Astrocyte of the spinal cord (primary cell): ENCODE measurements at places on chromosomes 4 and X.

GRCh38 chrX:53288189-53288588 is 6.8 kb upstream of the IQSEC2 start:
- DNase-seq, result peak; percentile 23

DNA sequence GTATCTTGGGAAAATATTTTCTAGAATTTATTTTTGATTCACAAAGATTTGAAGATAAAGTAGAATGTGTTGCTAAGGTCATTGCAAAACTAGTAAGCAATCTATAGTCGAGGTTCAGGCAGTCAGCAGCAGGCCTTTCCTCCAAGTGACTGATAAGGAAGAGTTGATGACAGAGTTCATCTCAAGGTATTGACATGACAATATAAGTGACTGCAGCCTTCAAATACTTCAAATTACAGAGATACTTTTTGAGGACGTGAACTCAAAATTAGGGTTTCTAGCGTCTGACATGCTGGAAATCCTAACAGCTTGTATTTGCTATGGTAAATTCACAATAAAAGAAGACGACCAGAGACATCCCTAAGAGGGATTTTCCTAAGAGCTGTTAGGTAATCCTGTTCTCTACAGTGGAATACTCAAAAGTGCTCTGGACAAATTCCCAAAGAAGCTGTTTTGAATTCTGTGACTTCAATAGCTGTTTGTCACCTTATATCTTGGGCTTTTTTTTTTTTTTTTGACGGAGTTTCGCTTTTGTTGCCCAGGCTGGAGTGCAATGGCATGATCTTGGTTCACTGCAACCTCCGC is 7.4 kb downstream of the ARHGAP10 start:
- no peak for DNase-seq

DNA sequence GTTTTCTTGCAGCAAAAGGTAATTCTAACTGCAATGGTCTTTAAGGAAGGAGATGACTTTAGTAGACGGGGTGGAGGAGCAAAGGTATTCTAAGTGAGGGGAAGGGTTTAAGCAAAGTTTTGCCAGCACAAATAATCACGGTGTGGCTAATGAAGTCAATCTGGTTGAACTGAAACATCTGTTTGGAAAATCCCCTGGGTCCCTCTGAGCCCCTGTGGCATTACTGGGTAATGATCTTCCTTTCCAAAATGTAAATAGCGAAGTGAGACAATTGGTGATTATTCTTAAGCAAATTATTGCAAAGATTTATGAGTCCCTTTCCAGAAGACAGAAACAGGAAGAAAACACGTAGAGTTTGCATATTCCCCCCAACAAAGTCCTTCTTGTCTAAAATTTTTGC is 47.2 kb downstream of the FGFBP1 start:
- DNase-seq, result no peak

DNA sequence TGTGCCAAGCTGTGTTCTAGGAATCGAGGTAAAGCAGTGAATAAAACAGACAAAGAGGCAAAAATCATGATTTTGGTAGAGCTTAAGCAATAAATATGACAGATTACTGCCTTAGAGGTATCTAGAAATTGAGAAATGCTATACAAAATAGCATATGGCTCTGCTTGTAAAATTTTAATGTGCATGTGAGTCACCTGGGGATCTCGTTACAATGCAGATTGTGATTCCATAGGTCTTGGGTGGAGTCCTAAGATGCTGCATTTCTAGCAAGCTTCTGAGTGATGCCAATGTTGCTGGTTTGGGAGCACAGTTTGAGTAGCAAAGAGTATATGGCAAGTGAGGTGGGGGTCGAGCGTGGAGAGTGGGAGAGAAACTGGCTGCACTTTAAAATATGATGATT is 697.3 kb upstream of the MAGEB2 start:
- no peak for DNase-seq

DNA sequence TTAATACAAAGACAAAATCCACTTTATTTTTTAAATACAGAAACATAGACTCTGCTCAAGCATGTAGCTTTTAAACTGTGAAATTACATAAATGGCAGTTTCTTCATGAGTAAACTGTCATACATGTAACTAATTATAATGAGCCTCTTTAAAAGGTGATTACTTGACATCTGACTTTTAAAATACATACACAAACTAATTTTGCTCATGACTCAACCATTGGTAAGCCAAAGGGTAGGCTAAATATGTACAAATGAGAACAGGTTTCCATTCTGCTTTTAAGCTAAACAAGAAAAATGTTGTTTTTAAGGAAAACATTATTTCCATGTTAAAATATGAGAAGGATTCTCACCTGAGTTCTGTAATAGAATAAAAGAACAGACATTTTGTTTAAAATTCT is 27.9 kb downstream of the CAMK2D start:
- no peak for DNase-seq

DNA sequence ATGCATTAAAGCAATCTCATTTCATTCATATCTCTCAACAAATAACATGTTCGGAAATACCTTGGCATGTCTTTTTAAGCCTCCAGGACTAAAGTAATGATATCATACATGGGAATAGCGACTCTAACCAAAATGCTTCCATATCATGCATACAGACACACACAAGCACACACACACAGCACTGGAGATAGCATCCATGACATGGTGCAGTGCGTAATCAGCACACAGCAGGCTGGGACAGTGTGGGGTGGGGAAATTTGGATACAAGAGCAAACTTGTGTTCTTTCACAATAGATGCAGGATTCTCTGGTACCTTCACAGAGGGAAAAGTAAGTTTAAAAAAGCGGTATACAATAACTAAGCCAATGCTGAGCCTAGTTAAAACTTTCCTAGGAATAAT is 132.3 kb upstream of the HPGD start:
- no peak for DNase-seq

- DNase-seq, result no peak
These were observed 98.9 kb downstream of the GPR82 start for GRCh38 chrX:41822892-41823291.

- DNase-seq, result no peak
These were observed 249.8 kb upstream of the AADAT start for GRCh38 chr4:170339522-170339921.

DNA sequence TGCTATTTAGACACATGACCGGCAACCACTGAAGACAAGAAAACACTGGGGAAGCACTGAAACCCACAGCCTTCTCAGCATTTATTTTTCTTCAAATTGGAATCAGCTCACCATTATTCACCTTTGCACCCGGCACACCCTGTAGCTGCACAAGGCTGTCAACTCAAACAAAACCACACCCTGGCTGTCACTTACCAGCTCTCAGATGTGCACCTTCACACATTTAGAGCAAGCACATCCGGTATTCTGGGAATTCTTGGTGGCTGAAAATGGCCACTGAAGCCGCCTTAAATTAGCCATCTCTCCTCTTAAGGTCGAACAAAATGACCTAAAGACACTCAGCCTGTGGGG is 5.9 kb downstream of the ZFYVE28 start:
- DNase-seq, result no peak

DNA sequence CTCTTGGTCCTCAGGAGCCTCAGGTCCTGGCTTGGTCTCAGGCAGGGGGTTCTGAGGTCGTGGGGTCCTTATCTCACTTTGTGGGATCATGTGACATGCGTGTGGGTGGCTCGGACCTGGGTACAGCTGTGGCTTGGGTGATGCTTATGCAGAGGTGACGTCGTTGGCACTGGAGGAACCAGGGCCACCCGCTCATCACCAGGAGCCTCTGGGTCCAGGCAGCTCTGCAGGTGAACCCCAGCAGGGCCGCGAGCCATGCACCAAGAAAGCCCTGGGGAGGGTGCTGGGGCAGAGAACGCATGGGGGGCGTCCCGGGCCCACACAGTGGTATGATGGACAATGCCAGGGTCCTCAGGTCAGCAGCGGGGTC is 8.7 kb downstream of the ATP5ME start:
- no peak for DNase-seq

- DNase-seq, result peak; percentile 47
These were observed 58.6 kb upstream of the MSX1 start for GRCh38 chr4:4800646-4801408.

GRCh38 chrX:112520124-112520523 is 159.6 kb downstream of the LHFPL1 start:
- no peak for DNase-seq

GRCh38 chr4:140095694-140096482 is 58.1 kb downstream of the MAML3 start:
- DNase-seq, result peak; percentile 97

DNA sequence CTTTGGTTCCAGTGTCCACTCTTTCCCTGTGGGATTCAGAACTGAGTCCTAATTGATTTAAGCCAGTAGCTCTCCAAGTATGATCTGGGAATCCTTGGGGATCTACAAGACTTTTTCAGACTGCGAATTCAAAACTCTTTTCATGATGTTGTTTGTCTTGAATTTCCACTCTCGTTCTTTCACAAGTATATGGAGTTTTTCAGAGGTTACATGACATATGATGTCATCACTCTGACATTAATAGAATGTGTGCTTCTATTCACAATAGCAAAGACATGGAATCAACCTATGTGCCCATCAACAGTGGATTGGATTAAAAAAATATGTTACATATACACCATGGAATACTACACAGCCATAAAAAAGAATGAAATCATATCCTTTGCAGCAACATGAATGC is 23.2 kb upstream of the TSR2 start:
- no peak for DNase-seq

GRCh38 chr4:75180790-75181776 is 248.2 kb downstream of the PARM1 start:
- DNase-seq, result no peak

- DNase-seq, result peak; percentile 58
These were observed 114.5 kb upstream of the ACSL4 start for GRCh38 chrX:109847257-109848187.

GRCh38 chrX:70166601-70167590 is 10.4 kb upstream of the DGAT2L6 start:
- peak; percentile 84 for DNase-seq

- DNase-seq, result no peak
These were observed 76.7 kb upstream of the SORBS2 start for GRCh38 chr4:185888676-185889075.

DNA sequence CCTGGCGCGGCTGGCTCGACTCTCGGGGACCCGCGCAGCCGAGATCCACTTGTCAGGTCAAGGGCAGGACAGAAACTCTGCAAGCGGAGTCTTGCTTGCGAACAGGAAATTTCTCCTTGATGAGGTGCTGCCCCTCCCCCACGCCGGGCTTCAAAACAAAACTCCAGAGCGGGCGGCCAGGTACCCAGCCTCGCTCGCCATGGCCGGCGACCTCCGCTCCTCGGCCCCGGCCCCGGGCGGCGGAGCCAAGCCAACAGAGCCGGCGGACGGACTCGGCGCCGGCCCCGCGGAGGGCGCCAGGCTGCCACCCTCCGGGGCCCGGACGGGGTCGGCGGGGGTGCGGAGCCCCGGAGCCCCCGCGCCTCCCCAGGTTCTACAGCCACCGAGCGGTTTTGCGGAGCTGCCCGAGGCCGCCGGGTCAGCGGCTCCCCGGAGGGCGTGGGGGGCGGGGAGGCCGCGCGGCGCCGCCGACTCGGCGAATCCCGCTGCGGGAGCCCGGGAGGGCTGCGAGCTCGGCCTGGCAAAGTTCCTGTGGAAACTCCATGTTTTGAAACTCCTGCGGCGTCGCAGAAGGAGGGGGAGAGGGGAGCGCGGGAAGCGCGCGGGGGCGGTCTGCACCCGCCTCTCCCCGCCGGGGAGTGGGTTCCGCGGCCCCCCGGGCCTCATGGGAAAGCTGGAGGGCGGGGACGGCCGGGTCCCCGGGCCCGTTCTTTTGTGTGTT is 11.7 kb upstream of the BCOR start:
- peak; percentile 69 for DNase-seq

- no peak for DNase-seq
These were observed 71.2 kb upstream of the GRID2 start for GRCh38 chr4:92232566-92232965.
